ENCODE measurements at places on chromosomes 13 and 19. TPM values are rescaled to one million over a fixed set of nuclear protein-coding genes. Genes with fewer than 3 reads are reported as not detected.

The SELENOW gene
- polyA plus RNA-seq: 197 TPM

The PTOV1 gene
- polyA plus RNA-seq: 235 TPM

The MRPS31 gene
- polyA plus RNA-seq: 22.3 TPM

The ZNF284 gene
- polyA plus RNA-seq: 0.96 TPM

GRCh38 chr19:32358321-32358720 lies 12.9 kb downstream of the ZNF507 start:
- no peak for DNase-seq

- no peak for DNase-seq
Observed at GRCh38 chr19:18430417-18431144, 7.4 kb downstream of the ISYNA1 start.

The ZSCAN4 gene
- 0.26 TPM for polyA plus RNA-seq

The ELSPBP1 gene
- polyA plus RNA-seq: 1.2 TPM

The C3 gene
- 500 TPM for polyA plus RNA-seq

The ZNF726 gene
- polyA plus RNA-seq: 2.6 TPM

DNA sequence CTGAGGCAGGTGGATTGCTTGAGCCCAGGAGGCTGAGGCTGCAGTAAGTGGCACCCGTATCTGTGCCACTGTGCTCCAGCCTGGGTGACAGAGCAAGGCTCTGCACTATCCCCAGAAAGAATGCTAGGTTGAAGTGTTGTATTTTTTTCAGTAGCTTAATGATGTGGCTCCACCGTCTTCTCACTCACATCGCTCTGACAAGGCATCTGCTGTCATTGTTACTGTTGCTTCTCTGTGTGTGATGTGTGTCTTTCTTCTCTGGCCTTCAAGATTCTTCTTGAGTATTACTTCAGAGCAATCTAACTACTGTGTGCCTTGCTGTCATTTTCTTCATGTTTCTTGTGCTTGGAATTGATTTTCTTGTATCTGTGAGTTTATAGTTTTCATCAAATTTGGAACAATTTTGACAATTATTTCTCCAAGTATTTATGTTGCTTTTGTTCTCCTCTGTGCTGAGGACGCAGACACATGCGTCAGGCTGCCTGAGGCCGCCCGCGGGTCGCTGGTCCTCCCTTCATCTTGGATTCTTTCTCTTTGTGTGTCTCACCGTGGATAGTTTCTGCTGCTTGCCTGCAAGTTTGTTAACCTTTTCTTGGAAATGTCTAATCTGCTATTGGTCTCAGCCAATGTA lies 10.8 kb downstream of the ADPRHL1 start:
- no peak for DNase-seq

- DNase-seq: no peak
Observed at GRCh38 chr19:51161266-51161665, 19.2 kb downstream of the SIGLEC7 start.

The CCDC97 gene
- 57.8 TPM for polyA plus RNA-seq

DNA sequence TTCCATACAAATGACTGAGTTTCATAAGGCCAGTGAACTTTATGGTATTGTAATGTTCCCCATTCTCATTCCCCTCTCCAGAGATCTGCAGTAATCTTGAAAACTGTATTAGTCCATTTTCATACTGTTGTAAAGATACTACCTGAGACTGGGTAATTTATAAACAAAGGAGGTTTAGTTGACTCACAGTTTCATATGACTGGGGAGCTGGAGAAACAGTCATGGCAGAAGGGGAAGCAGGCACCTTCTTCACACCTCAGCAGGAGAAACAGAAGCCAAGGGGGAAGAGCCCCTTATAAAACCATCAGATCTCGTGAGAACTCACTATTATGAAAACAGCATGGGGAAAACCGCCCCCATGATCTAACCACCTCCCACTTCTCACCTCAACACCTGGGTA lies 318.7 kb upstream of the KLF12 start:
- DNase-seq: no peak

DNA sequence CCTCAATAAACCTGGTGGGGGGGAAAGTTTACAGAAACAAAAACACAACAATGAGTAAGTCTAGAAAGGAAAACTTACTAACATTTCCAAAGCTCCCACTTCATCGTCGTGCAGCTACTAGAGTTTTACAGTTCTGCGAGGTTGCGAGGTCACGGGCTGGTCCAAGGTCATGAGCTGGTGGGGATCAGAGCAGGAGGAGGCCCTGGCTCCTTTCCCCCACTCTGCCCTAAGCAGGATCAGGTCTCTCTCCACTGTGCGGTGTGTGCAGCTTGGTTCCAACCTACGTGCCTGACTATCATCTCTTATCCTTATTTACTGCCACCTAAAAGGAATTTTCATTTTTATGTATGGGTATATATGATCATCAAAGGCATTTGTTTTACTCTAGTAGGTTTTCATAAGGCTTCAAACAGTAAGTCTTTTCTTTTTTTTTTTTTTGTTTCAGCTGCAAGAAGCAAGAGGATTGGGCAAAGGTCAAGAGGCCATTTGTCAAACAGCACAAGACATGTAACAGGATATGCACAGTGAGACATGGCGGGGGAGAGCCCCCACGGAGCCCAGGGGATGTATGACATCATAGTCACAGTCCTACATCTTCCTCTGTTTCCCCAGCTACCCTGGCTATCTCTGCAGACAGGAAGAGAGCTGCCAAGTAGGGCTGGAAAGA lies 76.6 kb upstream of the POMP start:
- no peak for DNase-seq

DNA sequence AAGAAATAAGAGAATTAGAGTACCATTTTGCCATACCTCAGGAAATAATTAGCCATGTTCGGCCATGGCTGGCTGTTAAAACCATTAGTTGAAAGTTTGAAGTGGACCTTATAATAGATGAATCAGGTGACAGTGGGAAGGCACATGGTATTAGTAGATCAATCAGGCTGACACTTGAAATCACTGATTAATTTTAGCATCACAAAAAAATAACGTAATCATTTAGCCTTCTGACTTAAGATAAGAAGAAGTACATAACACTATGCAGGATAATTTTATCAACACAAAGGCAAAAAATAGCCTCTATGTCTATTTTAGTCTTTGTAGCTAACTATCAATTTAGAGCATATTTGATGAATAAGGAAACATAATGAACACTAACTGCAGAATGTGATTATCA lies 615.5 kb downstream of the PCDH17 start:
- DNase-seq: no peak

DNA sequence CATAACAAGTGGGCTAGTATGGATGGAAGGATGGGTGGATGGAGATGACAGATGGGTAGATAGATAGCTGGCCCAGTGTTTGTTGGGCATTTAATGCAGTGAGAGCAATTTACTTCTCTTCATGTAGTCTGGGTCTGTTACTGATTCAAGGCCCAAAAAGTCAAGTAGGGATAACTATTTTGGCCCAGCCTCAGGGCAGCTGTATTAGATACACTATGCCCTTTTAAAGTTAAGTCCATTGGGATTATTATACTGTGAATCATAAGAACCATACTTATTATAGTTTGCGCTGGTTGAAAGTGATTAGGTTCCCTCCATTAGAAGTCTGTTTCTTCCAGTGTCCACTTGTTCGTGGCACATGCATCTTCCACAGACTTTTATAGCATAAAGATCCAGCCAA lies 4.7 kb downstream of the ITGBL1 start:
- no peak for DNase-seq

DNA sequence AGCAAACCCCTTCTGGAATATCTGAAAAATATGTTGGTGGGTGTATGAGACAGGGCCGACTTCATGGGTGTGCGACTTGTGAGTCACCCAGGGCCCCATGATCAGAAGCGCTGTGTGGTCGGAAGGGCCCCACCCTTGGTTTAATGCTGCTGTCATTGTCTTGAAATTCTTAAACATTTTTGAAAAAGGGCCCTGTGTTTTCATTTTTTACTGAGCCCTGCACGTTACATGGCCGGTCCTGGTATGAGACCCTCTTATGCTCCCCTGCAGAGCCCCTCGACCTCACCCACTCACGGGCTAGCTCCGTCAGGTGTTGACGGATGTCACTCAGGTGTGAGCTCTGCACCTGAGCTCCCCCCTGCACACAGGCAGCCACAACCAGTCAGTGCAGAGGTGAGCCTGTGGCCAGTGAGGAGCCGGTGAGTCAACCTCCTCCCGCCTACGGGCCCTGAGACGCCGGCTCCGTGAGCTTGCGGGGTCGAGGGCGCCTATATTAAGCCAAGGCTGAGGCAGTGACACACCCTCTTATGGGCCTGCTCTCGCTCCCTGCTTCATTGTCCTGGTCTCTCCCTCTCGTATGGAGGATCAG lies 27.7 kb downstream of the GADD45B start:
- DNase-seq: no peak

DNA sequence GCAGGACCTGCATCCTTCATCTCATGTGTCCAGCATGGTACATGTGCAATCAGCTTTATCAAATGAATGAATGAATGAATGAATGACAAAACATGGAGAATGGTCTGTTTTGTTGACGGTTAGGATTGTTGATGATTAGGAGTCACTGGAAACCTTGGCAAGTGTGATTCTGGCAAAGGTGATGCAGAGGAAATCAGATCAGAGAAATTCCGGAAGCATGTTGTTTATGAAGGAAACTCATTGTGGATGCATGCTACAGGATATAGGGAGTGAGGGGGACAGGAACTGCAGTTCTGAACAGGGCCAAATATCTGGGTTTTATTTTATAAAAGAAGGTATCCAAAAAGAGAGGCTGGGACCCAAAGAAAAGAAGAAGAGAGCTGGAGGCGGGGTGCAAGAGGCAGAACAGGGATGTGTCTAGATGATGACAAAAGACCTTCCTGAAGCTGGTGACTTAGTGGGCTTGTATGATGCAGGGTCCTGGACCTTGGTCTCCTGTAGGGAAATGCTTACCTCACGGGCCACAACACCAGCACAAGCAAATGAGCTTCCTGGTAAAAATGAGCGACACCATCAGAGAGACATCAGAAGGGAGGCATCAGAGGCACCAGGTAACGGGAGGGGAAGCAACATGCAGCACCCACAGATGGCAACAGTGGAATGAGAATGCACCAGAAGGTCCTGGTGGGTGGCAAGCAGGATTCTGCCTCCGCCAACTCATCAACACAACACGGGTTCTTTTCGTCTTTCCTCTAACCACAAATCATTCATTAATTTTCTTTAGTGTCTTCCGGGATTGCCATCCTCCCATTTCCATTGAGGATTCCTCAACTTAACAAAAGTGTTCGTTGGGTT lies 159.6 kb downstream of the FOXO1 start:
- no peak for DNase-seq

GRCh38 chr19:3479177-3479833 lies 1.0 kb downstream of the SMIM24 start:
- peak; percentile 74 for DNase-seq
